ENCODE measurements at places on chromosomes 12 and 14.

GRCh38 chr12:49762468-49762847 lies 21.1 kb downstream of the TMBIM6 start:
- no peak for DNase-seq

DNA sequence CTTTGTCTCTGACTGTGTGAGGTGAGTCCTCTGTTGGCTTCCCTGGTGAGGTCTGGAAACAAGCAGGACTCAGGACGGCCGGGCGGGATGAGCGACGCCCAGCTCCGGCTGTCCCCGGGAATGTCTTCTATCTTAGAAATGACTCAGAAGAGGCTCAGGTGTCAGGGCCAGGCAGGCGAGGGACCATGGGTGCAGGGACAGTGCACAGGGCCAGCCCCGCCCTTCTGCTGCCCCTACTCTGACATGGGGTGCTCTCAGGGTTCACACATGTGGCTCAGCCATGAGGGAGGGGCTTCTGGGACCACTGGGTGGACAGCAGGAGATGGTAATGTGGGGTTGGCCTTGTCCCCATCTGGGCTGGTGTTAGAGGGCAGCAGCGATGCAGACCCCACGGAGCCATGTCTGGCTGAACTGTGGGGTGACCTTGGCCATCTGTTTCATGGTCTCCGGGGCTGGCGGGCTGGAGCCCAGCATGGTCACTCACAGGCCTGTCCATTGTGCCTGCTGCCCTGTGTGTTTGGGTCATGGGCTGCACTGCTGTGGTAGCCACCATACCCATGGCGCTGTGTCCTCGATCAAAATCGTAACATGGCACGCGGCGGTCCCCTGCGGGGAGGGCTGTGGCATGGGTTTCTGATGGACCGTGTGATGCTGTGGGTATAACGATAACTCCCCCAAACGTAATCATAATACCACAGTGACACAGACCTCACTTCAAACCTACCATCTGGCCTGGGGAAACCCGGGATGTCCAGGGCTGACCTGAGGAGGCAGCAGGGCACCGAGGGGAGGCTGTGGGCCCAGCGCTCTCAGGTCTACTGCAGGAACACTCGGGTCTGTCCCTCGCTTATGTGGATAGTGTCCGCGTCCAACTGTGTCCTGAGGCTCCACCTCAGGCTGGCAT lies 368.8 kb downstream of the TMEM121 start:
- no peak for DNase-seq

DNA sequence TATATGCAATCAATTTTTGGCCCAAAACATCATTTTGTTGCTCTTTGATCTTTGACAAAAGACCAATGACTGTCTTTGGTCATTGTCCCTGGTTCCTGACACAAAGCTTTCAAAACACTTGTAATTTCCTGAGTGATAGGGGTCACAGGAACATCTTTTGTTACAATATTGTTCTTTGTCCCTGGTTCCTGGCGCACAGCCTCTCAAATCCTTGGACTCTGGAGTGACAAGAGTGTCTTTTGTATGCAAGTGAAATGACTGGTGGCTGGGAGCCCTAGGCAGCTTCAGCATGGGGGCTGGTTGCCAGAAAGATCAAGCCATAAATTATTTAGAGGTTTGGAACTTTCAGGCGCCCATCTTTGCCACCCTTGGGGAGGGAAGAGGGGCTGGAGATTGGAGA lies 53.9 kb downstream of the DNAH10 start:
- DNase-seq: no peak

GRCh38 chr14:68978172-68978911 lies 760 bp downstream of the ACTN1 start:
- no peak for DNase-seq

GRCh38 chr14:29637411-29637810 lies 290.2 kb downstream of the PRKD1 start:
- DNase-seq: peak; percentile 67

DNA sequence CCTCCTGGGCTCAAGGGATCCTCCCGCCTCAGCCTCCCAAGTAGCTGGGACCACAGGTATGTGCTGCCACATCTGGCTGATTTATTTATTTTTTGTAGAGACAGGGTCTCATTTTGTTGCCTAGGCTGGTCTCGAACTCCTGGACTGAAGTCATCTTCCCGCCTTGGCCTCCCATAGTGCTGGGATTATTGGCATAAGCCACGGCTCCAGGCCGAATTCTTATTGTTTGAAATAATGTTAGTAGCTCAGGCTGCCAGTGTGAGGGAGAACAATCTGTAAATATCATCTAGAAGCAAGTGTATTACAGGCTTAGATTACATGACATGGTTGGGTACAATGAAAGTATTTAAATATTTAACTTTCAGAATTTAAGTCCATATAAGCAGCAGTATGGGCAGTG lies 8.2 kb downstream of the ACTR6 start:
- no peak for DNase-seq

All from skeletal muscle cell (primary cell).